ENCODE measurements at places on chromosomes 3 and 15. TPM values are rescaled to one million over a fixed set of nuclear protein-coding genes. Genes with fewer than 3 reads are reported as not detected.

GRCh38 chr3:94775746-94776145 is 712.9 kb downstream of the NSUN3 start:
- H3K36me3 ChIP-seq: no peaks in the 10 kb centered on the region
- no peak for DNase-seq
- H3K27ac ChIP-seq: no peak overlapping the region
- no peaks in the 10 kb centered on the region for H3K27me3 ChIP-seq
- H3K4me1 ChIP-seq: no peaks in the 10 kb centered on the region
- H3K4me3 ChIP-seq: no peak overlapping the region

DNA sequence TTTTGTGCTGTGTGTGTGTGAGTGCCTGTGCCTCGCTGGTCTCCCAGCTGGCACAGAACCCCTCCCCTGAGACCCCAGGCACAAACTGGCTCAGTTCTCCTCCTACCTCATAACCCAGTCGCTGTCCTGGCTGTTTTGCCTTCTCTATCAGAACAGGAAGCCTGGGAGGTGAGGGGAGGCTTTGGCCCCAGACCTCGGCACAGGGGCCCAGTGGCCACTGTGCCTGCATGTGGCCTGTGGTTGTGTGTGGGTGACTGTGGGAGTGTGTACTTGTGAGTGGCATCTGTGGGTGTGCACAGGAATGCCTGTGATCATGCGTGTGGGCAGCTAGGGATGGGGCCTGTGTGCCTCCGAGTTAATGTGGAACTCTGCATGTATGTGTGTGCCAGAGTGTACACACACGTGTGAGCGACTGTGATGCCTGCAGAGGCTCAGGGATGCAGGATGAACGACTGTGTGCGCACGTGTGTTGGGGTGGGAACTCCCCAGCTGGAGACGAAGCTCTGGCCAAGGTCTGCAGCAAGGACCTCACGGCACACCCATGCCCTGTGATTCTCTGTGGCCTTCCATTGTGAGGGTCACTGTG is 32.3 kb downstream of the PSTPIP1 start:
- H3K4me1 ChIP-seq: peaks cover 12% of the 10 kb centered on the region
- DNase-seq: peak; percentile 53
- H3K4me3 ChIP-seq: no peak overlapping the region
- H3K36me3 ChIP-seq: no peaks in the 10 kb centered on the region
- H3K27ac ChIP-seq: no peak overlapping the region

- peaks cover 16% of the 10 kb centered on the region for H3K4me1 ChIP-seq
- no peaks in the 10 kb centered on the region for H3K36me3 ChIP-seq
- peaks cover 25% of the 10 kb centered on the region for H3K27me3 ChIP-seq
- H3K27ac ChIP-seq: no peak overlapping the region
Measured at GRCh38 chr15:58062175-58062574, 3.3 kb downstream of the ALDH1A2 start.

- H3K27ac ChIP-seq: no peak overlapping the region
- H3K36me3 ChIP-seq: no peaks in the 10 kb centered on the region
- no peaks in the 10 kb centered on the region for H3K4me1 ChIP-seq
- no peak overlapping the region for H3K4me3 ChIP-seq
- DNase-seq: no peak
Measured at GRCh38 chr15:38593524-38593923, 28.9 kb upstream of the RASGRP1 start.

DNA sequence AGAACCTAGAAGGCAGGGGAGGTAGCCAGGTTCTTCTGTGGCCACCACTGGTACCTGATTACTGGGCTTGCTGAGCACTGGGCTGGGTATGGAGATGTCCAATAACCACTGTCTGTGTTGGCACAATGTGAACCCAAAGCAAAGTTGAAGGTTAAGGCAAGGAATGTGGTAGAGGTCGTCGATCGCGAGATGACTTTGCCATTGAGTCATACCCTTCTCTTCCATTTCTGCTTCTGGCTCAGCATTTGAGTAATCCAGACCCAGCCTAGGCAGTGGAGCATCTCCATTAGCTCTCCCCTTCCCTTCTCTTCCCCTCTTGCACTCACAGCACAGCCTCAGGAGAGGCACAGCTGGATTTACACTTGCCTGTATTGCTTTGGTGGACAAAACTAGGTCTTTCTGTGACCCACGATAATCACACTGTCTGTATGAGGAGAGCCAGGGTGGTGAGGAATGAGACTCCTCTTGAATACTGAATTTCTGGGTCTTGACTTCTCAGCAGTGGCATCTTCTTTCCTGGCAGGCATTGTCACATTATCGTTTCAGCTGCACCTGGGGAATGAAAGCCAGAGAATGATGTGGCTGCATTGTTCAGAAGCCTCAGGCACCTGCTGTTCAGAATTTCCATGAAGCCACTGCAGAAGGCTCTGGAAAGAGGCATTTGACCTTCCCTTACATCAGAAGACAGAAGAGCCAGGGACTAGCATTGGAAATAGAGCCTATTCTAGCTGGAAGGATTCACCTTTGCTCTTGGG is 272.6 kb downstream of the PDCD6IP start:
- no peaks in the 10 kb centered on the region for H3K27me3 ChIP-seq
- no peaks in the 10 kb centered on the region for H3K36me3 ChIP-seq
- DNase-seq: no peak
- H3K4me1 ChIP-seq: no peaks in the 10 kb centered on the region

GRCh38 chr15:96267463-96267862 is 63.0 kb upstream of the NR2F2 start:
- peaks cover 10% of the 10 kb centered on the region for H3K4me1 ChIP-seq
- no peak for DNase-seq
- no peak overlapping the region for H3K27ac ChIP-seq
- peaks cover 7% of the 10 kb centered on the region for H3K36me3 ChIP-seq
- H3K27me3 ChIP-seq: no peaks in the 10 kb centered on the region

- no peak overlapping the region for H3K4me3 ChIP-seq
- H3K27ac ChIP-seq: no peak overlapping the region
- peaks cover 4% of the 10 kb centered on the region for H3K4me1 ChIP-seq
- no peaks in the 10 kb centered on the region for H3K36me3 ChIP-seq
- no peaks in the 10 kb centered on the region for H3K27me3 ChIP-seq
Measured at GRCh38 chr3:30393079-30393478, 213.3 kb upstream of the TGFBR2 start.

GRCh38 chr3:35565048-35565447 is 74.3 kb upstream of the ARPP21 start:
- H3K36me3 ChIP-seq: no peaks in the 10 kb centered on the region
- H3K4me3 ChIP-seq: no peak overlapping the region
- H3K4me1 ChIP-seq: no peaks in the 10 kb centered on the region
- no peak overlapping the region for H3K27ac ChIP-seq

DNA sequence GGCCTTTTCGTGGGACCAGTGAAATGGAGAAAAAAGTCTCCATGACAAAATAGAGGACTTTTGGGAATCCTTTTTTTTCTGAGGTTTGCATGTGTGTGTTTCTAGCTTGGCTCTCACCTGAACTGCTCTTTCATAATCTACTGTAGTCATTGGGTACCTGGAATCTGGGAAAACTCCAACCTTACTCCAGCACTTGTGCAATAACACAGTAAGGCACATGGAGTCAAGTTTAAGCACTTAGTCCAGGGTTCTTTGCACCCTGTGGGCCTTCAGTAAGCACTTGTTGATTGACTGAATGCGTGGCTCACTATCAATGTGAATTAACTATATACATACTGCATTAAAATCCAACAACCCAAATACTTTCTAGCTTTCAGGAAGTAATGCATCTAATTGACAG is 299.5 kb downstream of the ZBTB20 start:
- H3K27me3 ChIP-seq: no peaks in the 10 kb centered on the region
- peak overlapping the region; percentile 60 for H3K27ac ChIP-seq
- no peak for DNase-seq
- H3K4me1 ChIP-seq: peaks cover 31% of the 10 kb centered on the region
- H3K4me3 ChIP-seq: no peak overlapping the region

DNA sequence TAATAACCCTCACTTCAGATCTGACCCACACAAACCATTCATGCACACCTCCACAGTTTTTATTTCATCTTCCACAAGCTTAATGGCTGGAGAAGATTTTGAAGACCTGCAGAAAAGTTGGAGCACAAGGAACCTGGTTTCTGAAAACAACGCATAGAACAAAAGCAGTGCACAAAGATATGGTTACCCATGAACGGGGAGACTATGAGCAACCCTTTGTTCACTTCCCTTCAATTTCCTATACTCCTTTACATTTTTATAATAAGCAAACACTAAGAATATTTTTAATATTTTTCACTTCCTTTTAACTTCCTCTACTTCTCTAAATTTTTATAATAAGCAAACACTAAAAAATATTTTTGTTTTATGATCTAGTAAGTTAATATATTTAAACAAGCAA is 103.5 kb upstream of the UBE2E2 start:
- no peaks in the 10 kb centered on the region for H3K4me1 ChIP-seq
- H3K27ac ChIP-seq: no peak overlapping the region
- no peaks in the 10 kb centered on the region for H3K27me3 ChIP-seq
- no peak overlapping the region for H3K4me3 ChIP-seq

- no peak for DNase-seq
- no peak overlapping the region for H3K4me3 ChIP-seq
- no peaks in the 10 kb centered on the region for H3K27me3 ChIP-seq
- H3K27ac ChIP-seq: no peak overlapping the region
- no peaks in the 10 kb centered on the region for H3K36me3 ChIP-seq
Measured at GRCh38 chr3:192303235-192303634, 424.1 kb downstream of the FGF12 start.

DNA sequence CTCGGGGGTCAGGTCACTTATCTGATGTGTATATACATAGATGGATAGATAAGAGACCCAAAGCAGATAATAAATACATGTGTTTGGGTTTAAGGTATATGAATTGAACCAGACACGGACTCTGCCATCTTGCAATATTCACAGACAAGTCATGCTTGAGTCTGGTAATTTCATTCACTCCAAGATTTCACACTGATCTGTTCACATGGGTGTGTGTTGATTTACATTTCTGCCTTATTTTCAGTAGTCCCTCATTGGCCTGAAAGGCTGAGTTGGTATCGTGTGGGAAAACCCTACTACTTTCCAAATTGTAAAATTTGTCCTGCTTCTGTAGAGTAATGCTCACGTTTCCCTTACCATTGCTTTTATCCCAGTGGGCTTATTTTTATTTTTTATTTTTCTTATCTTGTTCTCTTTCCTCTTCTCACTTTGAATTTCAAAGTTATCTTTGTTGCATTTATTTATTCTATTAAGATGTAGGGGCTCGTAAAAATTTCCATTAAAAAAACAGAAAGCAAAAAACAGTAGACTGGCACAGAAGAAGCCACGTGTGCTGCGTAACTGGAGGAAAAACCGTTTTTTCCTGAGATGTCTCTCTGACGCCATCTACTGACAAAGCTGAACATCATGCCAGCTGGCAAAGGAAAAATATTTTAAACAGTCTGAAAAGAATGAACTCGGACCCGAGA is 10.8 kb upstream of the MFSD1 start:
- peak overlapping the region; percentile 9 for H3K4me3 ChIP-seq
- no peaks in the 10 kb centered on the region for H3K36me3 ChIP-seq
- no peak for DNase-seq
- no peak overlapping the region for H3K27ac ChIP-seq
- H3K27me3 ChIP-seq: no peaks in the 10 kb centered on the region
- H3K4me1 ChIP-seq: no peaks in the 10 kb centered on the region

DNA sequence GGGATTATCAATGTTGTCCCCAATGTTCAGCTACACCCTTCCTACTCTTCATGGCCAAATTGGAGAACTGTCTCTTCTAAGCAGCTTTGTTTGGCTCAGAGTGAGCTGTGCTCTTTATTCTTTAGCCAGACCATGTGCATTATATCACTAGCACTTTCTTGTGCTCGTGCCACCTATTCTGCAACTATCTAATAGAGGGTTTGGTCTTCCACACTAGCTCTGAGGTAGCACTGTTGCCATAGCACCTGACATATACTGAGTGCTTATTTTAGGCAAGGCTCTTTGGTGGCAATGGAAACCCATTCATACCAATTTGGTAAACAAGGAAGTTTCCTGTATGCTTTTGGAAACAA is 394.3 kb upstream of the C2CD4B start:
- H3K27me3 ChIP-seq: no peaks in the 10 kb centered on the region
- no peaks in the 10 kb centered on the region for H3K4me1 ChIP-seq
- DNase-seq: no peak
- peak overlapping the region; percentile 1 for H3K27ac ChIP-seq
- no peaks in the 10 kb centered on the region for H3K36me3 ChIP-seq

SCG5 gene
- 4.1 TPM for total RNA-seq

HHLA2 gene
- not detected for total RNA-seq

IL20RB gene
- total RNA-seq: not detected

NRG4 gene
- total RNA-seq: not detected
